NCI-H460 (cell line): ENCODE measurements at places on chromosomes 12 and 14. TPM values are rescaled to one million over a fixed set of nuclear protein-coding genes. Genes with fewer than 3 reads are reported as not detected.

DNA sequence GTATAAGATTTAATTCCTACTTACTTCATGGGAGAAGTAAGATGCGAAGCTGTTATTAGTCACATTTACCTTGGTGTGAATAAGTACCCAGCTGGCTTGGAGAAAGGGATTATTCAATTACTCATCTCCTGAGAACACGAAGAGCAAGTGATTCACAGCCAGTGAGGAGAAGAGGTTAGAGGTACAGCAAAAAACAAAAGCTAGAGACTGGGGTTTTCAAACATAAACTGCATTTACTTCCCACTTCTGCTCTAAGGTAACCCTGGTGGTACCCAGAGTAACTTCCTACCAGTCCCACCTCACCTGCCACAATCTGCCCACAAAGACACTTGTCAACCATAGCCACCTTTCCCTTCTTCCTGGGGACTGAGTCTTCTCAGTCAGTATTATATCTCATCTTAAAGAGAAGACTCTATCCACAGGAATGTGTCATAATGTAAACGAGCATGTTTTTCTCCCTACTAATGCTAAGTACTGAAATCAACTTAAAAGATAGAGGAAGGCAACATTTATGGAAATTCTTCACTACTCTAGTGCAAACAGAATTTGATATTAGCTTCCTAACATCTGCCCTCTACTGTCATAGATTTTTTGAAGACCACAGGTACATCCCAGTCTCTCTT lies 6.0 kb upstream of the IL22 start:
- DNase-seq, result no peak

DPPA3 gene
- not detected in 2 replicates for total RNA-seq

IFNG-AS1 gene
- total RNA-seq, result not detected in 2 replicates

DNA sequence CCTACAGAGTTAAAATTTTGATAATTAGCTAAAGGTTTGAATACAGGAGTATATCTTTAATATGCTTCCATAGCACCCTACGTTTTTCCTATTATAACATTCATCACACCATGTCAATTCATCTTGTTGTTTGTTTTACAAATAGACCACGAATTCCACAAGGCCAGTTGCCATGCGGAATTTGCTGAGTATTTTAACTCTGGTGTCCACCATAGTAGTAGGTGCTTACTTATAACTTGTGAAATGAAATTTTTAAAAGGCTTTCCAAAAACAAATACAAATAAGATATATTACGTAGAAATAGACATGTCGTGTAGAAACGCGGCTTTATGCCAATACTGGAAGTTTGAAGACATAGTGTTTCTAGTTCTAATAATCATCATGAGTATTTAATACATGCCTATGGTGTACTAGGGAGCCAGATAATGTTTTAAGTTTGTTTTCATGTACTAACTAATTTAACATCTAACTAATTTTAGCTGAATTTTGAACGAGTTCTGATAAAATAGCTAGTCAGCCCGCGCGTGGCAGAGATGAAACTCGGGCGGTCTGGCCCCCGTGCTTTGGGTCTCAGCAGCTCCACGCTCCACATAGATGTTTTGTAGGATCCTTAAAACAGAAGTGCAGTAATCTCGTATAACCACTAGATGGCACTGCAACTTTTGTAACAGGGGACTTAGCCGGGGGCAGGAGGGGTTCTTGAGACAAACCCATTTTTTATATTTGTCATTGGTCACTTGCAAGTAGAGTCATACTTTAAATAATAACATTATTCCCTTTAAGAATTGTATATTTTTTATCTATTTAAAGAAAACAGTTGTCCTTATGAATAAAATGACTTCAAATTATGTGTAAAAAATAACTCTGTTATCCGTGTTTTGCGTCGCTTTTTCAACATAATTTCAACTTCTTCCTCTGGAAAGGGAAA lies 10.2 kb downstream of the CD69 start:
- peak; percentile 43 for DNase-seq
